CD4-positive, alpha-beta T cell treated with Interferon alpha-2 for 1 hour (primary cell): ENCODE measurements at places on chromosomes 16 and 17.

DNA sequence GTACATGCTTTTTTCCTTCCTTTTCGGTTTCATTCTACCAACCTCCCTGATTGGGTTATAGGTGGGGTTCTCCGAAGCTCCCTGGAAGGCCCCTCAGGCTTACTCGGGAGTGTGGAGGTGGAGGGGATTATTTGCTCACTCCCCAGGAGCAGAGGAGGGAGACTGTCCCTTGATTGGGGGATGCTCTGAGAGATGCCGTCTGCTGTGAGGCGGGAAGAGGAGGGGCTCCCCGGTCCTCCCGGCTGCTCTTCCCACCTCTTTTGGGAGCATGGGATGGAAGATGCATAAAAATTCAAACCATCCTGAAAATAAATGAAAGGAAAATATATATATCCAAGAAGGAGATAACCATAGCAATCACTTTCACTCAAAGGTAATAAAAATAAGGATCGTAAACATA, 16.1 kb upstream of the RPTOR start:
- DNase-seq = no peak

DNA sequence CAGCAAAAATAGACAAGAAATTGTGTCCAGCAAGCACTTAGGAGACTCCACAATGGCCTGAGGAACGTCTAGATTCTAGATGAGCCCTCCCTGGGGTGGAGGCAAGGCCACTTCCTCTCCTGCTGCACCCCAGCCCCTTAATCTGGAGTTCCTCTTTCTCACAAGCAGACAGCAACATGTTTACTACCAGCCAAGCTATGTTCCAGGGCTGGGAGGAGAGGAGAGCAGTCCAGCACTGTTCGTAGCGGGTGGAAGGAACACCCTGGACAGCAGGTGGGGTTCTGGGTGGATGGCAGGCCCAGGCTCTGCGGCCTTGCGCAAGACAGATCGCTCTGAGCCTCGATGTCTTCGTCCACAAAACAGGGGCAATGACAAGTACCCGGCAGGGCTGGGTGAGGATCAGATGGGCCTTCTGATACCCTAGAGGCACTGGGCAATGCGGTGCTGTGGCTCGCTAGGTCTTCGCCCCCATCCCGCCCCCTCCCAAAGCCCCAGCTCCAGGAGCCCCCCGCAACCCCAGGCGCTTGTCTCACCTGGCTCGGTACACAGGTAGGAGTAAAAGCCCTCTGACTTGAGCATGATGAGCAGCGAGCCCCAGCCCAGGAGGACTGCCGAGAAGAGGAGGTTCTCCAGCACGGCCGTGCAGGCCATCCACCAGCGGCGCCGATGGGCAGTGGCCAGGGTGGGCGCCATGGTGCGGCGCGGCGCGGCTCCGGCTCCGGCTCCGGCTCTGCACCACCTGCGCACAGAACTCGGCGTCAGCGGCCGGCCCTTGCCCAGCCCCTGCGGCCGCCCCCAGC, 1.3 kb downstream of the SLC43A2 start:
- no peak for DNase-seq

DNA sequence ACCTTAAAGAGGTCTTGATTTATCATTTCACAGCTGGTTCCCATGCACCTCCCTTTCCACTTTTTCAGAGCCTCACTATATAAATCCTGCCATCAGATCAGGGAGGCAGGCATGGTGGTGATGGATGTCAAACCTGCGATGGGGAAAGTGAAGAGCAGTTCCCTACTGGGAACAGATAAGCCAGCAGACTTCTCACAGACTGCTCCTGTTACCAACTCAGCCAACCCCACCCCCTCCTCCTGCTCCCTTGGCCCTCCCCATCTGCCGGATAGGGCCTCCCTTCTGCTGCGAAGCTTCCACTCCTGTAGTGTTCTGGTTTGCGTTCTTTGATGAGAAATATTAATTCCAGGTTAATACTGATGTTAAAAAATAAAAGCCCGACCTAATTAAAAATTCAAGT, 232.1 kb downstream of the STX8 start:
- DNase-seq = no peak

GRCh38 chr17:36184023-36184765, 7.8 kb upstream of the TBC1D3B start:
- no peak for DNase-seq

- no peak for DNase-seq
Observed at GRCh38 chr17:68239632-68240366, 8.0 kb upstream of the AMZ2 start.

DNA sequence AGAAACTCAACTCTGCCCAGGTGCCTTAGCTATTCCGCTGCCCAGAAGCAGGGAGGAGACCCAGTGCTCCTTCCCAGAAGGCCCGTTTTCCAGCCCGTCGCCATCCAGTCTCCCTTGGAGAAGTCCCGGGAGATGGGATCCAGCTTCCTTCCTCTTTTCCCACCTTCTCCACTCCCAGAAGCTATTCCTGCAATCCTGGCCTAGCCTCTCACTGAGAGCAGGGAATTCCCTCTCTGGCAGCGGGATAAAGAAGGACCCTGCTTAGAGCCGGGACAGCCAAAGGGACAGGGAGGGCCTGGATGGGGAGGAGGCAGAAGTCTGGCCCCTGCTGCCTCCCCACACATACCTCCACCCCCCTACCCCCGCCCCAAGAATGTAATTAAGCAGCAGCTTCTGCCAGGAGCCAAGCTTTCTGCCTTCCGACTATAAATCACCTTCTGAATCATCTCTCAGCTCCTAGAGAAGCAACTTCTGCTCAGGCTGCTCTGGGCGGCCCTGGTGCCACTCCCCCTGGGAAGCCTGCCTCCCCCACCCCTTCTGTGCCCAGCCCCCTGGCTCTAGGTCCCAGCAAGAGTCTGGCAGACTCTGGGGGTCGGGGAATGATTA, 6.4 kb downstream of the WNT3 start:
- no peak for DNase-seq

- no peak for DNase-seq
Observed at GRCh38 chr16:21620592-21620991, 21.2 kb downstream of the METTL9 start.

DNA sequence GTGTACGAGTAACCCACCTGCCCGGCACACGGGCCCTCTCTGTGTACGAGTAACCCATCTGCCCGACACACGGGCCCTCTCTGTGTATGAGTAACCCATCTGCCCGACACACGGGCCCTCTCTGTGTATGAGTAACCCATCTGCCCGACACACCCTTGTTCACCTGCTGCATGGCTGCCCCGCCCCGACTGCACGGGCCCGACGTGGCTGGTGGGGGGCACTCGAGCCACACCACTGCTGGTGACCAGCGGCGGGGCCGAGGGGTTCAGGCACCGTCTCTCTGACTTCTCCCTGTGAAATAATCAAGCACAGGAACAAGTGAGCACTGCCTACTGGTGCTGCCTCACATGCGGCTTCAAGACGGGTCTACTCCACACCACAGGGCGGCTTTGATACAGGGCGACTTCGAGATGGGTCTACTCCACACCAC, 22.1 kb downstream of the MAP1LC3B start:
- DNase-seq = no peak

GRCh38 chr17:81551458-81552243, 502 bp downstream of the FAAP100 start:
- peak; percentile 12 for DNase-seq

DNA sequence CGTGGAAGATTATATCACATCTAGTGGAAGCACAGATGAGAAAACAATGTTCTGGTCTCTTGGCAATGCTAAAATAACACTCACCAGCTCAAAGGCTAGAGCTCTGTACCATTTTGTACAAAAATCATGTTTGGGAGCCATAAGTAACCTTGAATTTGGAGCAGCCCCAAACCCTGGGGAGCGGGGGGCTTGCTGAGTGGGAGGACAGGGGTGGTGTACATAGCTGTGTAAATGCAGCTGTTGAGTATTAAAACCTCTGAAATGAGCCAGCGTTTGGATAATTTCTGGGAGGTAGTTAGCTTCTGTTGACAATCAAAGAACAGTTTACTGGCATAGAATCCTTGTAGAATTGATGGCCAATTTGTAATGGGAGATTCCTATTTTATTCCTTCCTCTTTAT, 4.3 kb downstream of the MYH8 start:
- DNase-seq = no peak

- DNase-seq = no peak
Observed at GRCh38 chr16:49788986-49789385, 66.9 kb downstream of the ZNF423 start.
